Astrocyte of the hippocampus (primary cell): ENCODE measurements at places on chromosomes 4 and X.

DNA sequence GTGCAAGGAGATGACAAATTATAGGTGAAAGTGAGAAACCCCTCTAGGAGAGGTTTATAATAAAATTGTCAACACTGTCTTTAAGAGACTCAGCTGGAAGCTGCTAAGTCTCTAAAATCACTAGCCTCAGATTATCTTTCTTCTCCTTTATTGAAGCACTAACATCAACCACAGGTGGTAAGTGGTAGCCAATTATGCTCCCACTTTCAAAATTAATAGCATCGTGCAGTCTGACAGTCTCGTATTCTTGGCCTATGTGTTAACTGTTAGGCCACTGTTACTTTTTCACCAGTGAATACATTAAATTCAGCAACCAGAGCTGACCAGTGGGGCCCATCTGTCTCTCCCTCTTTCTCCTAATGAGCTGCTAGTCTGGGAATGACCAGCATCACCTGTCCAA is 674.1 kb downstream of the RAPGEF2 start:
- DNase-seq, result no peak

- DNase-seq, result no peak
These were observed 1.9 kb downstream of the IRS4 start for GRCh38 chrX:108734426-108734825.

DNA sequence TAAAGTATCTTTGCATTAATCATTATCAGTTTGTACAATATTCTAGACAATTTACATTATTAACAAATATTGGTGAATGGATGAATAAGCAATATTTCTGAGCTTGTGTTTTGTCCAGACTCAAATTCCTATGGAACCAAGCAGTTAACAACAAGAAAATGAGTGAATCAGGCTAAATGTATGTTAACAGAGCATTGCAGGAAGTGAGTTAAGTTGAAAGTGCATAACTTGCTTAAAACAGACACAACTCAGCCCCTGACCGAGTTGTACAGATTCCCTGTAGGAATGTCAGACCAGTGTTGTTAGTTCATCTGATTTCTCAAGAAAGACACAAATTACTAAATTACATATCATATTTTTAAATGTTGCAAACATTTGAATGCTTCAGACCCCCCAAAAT is 23.7 kb upstream of the CSN1S1 start:
- DNase-seq, result no peak

DNA sequence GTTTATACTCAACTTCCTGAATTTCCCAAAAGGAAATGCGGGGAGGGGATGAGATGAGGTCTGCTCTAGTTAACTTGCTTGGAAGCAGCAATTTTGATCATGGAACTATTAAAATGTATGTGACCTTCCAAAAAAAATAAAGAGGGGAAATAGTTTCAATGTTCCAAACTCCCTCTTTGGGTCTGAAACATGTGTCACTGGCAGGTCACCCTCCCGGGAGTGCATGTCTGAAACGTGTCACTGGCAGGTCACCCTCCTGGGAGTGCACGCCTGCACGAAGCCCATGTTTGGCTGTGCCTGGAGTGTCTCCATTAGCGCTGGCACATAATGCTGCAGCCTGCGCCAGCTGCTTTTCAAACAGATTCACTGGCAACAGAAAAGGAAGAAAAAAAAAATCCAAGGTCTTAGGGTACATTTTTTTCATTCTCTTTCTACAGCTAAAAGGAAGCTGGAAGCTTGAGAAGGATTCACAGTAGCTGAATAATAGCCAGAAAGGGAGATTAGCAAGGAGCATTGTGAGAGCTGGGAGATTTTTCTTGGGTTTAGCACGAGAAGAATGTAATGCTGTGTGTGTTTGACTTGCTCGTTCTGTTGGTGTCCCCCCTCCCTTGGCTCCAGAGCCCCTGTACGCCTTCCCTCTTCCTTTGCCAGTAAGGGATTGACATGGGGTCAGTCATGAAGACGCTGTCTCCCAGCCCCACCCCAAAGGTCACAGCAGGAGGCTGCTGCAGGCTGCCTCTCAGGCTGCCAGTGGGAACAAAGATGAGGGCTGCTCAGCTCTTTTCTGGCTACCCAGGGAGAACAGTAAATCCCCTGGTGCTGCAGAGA is 39.2 kb upstream of the TLR3 start:
- peak; percentile 84 for DNase-seq

GRCh38 chr4:74108457-74109115 is 9.6 kb upstream of the CXCL2 start:
- DNase-seq, result no peak

- no peak for DNase-seq
These were observed 23.2 kb downstream of the RWDD4 start for GRCh38 chr4:183635741-183636140.

GRCh38 chr4:127012549-127012948 is 620.2 kb upstream of the INTU start:
- peak; percentile 90 for DNase-seq

- no peak for DNase-seq
These were observed 52.8 kb upstream of the RBM47 start for GRCh38 chr4:40682290-40683101.

- no peak for DNase-seq
These were observed 846.2 kb upstream of the AGA start for GRCh38 chr4:178288462-178288861.

- DNase-seq, result no peak
These were observed 756 bp downstream of the PABPC5 start for GRCh38 chrX:91435395-91435794.

DNA sequence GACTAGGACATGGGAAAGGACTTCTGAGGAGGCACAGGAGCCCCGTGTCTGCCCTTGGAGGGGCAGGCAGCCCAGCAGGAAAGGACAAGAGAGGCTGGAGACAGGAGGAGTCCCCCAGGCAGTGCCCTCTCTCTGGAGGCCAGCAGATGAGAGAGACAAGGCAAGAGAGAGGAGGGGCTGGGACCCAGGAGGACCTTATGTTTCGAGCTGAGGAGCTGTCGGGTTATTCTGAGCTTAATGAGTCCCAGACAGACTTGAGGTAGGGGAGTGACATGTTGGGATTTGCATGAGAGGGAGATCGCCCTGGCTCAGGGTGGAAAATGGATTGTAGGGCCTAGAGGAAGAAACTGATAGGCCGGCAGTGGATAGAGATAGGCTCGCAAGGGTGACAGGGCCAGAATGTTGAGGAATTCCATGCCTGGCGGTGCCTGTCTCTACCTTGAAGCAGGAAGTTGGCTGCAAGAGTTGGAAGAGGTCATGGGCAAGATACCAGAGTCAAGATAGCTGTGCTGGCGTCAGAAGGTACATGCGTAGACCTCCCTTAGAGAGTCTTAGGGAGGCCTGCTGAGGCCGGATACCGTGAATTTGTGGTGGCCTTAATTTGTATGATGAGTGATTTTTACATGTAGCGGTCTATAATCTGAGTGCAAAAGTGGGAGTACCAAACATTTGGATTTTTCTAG is 19.4 kb downstream of the STOX2 start:
- no peak for DNase-seq

- DNase-seq, result no peak
These were observed 74.8 kb upstream of the PACRGL start for GRCh38 chr4:20625426-20625825.

DNA sequence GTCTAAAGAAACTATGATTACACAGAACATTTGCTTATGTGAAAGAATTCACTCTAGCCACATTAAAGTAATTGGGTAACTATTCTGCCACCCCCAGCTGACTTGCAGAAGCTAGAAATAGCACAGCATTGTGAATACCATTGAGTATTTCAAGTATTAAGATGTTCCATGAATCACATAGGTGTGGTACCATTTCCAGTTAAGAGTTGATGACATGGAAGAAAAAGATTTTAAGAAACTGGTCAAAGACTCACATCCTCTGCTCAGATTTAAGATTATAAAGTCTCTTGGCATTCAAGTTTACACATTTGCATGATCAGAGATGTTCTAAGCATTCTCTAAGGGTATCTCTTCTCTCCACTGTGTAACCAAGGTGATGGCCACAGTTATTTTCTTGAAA is 287.5 kb downstream of the CAMK2D start:
- peak; percentile 68 for DNase-seq

GRCh38 chr4:78363031-78363570 is 188.5 kb upstream of the ANXA3 start:
- DNase-seq, result no peak

- no peak for DNase-seq
These were observed 371.1 kb upstream of the NR3C2 start for GRCh38 chr4:148813289-148813688.

GRCh38 chrX:38561126-38561868 is at the start of gene TSPAN7:
Gene TSPAN7 (plus strand): TSS chrX:38561542. CDS start chrX:38561547, 5 bp downstream.
- DNase-seq, result peak; percentile 86

DNA sequence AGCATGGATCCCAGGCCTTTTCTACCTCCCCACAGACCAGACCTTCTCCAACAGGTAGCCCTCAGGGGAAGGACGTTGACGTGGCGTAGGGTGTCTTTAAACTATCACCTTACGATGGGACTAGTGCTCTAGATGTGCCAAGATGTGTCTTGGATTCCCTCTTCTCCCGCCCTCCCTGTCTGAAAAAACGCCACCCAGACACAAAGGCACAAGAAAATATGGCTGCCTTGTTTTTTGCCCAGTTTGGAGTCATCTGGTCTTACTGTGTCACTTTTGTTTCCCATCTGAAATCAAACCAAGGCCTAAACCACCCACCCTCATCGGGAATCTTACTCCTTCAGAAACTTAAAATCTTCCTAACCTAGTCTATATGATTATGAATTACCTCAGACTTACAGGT is 235.4 kb downstream of the OR13H1 start:
- DNase-seq, result no peak

DNA sequence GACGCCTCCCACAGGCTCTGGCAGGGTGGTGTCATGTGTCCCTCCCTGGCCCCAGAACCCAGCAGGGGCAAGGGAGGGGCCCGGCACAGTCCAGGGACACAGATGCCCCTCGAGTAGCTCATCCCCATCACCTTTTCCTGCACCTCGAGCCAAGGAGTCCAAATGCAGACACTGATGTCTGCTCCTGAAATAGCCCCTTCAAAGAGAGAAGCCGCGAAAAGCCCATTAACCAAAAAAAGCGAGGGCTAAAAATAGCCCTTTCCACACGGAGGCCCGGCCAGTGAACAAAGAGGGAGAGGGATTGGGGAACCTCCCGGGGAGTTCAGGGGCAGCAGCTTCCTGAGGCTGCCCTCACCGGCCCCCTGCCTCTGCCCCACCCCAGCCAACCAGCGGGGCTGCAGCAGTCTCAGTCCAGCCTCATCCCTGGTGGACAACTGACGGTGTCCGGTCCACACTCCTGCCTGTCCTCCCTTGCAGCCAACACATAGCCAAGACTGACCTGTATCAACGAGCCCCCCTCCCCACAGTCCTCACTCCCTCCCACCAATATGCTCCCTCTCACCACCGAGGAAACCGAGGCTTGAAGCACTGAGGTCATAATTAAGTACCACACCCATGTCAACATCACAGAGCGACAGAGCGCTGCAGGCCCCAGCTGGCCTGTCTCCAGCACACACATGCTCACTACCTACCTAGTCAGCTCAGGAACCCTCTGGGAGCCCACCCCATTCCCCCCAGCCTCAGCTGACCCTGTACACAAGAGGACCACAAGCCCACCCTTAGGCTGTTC is 23.9 kb downstream of the WDR1 start:
- DNase-seq, result no peak

GRCh38 chr4:123812066-123812390 is 415.4 kb downstream of the SPRY1 start:
- DNase-seq, result no peak

- DNase-seq, result no peak
These were observed 45.6 kb downstream of the TMEM154 start for GRCh38 chr4:152634110-152634760.

- no peak for DNase-seq
These were observed 147.8 kb downstream of the BMPR1B start for GRCh38 chr4:94905511-94905910.

DNA sequence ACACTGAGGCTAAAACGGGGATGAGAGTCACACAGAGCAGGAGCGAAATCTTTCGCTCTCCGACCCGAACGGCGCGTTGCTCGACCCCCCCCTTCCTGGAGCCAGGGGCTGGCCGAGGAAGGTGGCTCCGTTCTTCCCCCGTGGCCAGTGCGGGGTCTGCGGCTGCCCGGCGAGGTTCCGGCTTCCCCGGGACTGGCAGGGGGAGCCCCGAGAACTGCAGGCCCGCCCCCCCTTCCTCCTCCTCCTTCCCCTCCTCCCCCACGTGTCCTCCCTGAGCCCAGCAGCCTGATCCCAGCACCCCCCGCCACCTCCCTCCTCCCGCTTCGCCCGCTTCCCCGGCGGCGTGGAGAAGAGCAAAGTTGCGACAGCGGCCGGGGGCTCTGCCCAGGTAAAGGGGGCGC is 2.4 kb upstream of the BCORL1 start:
- DNase-seq, result no peak
